ENCODE measurements at places on chromosomes 1 and 21.
A peak's percentile ranks its signal among the peaks of the same experiment; 100 is the strongest.

DNA sequence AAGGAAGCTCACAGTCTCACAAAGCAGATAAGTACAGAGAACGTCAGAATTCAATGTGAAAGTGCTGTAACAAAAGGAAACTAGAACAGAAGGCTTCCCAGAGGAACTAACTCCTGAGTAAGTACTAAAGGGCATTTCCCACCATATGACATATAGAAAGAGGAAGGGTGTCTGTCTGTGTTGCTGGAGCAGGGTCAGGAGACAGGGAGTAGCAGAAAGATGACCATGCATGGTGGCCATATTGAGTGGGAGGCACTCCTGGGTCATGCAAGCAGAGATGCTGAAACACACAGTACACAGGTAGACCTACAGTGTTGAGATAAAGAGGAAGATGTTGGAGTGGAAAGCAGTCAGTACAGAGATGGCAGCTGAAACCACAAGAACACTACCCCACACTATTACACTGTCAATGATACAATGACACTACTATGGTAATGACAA, 47.3 kb downstream of the SLC25A24 start:
- DNase-seq, result no peak

DNA sequence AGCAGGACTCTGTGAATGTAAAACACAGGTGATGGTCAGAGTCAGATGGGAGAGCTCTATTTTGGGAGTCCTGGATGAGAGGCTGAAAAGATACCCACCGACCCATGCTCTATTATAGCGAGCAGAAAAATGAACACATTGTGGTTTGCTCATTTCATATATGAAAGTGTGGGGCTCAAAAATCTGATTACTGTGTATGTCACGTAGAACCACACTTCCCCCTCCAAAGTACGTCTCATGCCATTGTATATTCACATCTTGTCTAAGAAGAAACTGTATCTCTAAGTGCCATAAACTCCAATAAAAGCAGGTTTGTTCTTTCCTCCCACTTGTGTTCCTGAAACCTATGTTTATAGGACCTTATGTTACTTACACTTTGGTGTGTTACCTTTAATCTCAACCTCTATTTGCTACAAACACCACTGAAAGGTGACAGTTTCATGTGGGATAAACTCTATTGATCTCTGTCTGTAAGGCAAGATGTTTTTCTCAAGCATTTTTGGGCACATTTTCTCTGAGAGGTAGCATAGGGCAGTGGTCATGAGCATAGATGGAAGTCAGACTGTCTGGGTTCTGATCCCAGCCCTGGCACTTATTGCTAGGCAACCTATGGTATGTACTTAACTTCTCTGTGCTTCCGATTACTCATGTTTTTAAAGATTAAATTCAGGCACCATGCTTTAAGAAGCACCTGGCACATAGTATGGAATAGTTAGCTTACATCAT, 214.4 kb downstream of the ST6GALNAC3 start:
- DNase-seq, result no peak

DNA sequence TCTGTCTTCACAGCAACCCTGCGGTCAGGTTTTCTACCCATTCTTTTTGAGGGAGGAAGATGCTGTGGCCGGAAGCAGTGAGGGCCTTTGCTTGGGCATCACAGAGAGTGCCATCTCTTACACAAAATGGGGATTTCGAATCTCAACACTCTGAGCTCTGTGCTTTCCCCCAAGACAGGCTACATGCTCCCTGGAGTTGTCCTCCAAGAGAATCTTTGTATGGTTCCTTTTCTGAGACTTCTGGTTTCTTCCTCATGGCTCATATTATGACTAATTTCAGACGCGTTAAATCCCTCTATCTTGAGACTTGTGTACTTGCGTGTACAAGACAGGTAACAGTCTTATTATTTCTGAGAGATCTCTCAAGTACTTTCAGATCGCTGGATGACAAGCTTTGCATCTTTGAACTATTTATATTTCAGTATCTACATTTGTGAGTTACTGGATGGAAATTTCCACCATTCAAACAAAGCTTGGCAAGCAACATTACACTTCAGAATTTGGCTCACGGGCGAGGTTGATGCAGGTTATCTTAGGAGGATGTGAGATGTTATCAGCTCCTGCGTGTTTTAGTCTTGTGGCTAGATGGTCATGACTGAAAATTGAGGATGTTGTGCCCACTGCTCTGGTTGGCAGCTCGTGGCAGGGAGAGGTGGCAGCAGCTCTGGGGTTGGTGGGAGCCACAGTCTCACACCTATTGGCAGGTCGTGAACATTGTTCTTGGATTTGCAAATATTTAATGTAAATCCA, 19.4 kb downstream of the ABCG1 start:
- DNase-seq, result no peak

GRCh38 chr1:44460107-44460882, 55.2 kb downstream of the RNF220 start:
- DNase-seq, result no peak

DNA sequence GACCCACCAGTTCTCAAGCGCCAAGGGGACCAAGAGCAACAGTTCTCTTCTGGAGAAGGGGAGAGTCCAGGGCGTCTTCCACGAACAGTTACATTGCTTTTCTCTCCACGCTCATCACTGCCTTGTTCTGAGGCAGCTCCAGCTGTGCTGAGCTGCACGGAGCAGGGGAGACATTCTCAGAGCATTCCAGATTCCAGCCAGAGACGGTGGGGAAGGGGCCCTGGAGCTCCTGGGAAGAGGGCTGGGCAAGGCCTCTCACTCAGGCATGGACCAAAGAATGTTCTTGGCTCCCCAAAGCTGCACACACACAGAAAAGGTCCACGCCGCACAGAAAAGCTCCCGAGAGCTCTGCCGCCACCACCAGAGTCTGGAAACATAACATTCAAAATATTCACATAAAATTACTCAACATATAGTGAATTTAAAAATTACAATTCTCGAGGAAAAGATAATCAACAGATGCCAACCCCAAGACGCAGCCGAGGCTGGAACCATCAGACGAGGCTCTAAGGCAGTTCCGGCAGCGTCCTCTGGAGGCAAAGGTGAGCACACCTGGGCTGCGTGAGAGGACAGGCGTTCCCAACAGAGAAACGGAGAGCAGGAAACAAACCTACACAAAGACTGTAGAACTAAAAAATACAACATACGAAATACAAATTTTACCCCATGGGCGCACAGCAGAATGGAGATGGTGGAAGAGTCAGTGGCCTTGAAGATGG, 40.5 kb downstream of the UBE2G2 start:
- no peak for DNase-seq

- DNase-seq, result no peak
Observed at GRCh38 chr1:41479000-41479807, 5.3 kb downstream of the EDN2 start.

DNA sequence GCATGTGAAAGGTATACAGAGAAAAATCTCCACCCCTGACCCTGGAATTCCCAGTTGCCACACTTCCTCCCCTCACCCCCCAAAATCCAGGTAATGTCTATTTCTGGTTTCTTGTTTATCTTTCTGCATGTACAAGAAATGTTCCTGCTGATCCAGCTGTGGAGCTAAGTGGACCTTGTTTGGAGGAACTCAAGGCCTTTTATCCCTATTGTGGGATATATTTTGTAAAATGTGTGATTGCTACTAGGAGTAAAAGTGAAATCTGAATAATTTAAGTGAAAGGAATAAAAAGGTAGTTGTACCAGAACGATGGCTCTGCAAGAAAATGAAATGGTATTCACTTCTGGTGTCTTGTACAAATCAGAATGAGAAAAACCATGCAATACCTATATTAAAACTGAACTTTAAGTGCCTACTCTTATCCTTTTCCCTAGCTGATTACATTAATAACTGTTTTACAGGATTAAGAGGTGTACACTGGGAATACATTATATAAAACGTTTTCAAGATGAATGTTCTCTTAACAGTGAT, 3.0 kb downstream of the SPEN start:
- DNase-seq, result no peak

- no peak for DNase-seq
Observed at GRCh38 chr1:244322791-244323521, 128.8 kb downstream of the ADSS2 start.

DNA sequence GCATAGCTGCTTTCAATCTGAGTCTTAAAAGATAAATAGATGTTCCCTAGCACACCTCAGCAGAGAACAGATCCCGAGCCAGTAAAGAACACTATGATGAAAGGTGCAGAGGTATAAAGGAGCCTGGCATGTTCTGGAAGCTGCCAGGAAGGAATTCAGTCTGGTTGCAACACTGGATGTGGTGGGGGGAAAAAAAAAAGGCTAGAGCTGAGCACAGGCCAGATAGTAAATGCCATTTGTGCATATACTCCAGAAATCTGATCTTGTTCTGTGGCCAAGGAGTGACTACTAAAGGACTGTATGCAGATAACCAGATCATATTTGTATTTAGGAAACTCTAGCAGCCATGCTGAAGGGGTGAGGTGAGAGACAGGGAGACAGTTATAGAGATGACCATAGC, 240.3 kb downstream of the VAV3 start:
- no peak for DNase-seq

- DNase-seq, result no peak
Observed at GRCh38 chr21:25508364-25508763, 98.9 kb downstream of the MRPL39 start.

- DNase-seq, result no peak
Observed at GRCh38 chr1:119286587-119287181, 81.9 kb upstream of the HAO2 start.

DNA sequence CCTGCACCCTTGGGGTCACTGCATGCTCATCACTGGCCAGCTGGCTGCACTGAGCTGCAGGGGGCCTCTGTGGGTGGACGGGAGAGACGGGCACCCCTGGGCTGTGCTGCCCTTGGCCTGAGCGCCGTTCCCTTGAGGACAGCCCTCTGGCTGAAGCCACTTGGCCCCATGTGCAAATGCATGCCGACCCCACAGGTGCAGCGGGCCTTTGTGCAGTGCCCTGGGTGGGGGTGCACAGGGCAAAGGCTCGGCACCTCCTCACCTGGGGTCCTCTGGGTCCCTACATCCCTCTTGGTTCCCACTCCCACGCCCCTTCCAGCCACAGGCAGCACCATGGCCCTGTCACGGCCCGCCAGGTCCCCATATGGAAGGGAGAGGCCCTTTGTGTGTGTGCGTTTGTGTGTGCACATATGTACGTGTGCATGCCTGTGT, 41.3 kb downstream of the COQ8A start:
- no peak for DNase-seq

GRCh38 chr1:172781513-172782140, 122.7 kb downstream of the FASLG start:
- DNase-seq, result no peak

- DNase-seq, result peak; percentile 49
Observed at GRCh38 chr1:4585216-4585615, 69.2 kb upstream of the AJAP1 start.

DNA sequence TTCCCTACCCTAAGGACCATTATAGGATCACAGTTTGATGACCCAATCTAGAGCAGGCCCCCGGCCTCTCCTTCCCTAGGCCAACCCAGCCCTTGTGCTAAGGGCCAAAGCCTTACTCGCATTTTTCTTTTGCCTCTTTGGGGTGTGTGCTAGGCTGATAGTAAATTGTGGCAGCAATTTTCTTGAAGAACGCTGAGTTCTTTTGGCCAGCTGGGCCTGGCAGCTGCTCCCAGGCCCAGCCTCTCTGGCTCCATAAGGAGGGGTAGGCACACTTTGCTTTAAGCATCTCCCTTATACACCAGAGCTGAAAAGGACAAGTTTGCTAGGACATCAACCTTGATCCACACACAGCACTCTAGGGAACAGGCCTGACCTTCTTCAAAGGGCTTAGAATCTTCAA, 4.2 kb downstream of the OLFML2B start:
- no peak for DNase-seq

GRCh38 chr1:229253151-229253974, 17.5 kb upstream of the RAB4A start:
- no peak for DNase-seq

- no peak for DNase-seq
Observed at GRCh38 chr1:18923756-18924211, 21.4 kb upstream of the ALDH4A1 start.

DNA sequence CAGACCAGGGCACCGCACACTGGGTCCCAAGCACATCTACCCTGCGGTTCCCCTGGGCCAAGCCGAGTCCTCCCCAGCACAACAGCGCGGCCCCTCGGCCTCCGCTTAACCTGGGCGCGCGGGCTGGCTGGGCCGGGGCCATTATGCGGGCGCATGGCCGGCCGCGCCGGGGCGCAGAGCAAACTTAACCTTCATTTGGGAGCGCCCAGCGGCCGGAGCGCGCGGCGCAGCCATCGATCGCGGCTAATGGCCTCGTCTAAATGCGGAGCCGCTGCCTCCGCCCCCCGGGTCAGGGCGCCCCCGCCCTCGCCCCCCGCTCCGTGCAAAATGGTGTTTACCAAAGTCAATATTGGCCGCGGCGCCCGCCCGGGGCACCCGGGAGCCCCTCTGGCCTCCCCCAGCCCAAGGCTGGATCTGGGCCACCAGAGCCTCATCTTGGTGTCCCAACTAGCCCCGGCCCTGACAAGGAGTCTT, 272.1 kb downstream of the TRABD2B start:
- DNase-seq, result no peak

- DNase-seq, result no peak
Observed at GRCh38 chr1:231207437-231207836, 33.6 kb upstream of the GNPAT start.

GRCh38 chr1:163131981-163132380, 62.8 kb downstream of the RGS4 start:
- no peak for DNase-seq

GRCh38 chr1:29428997-29429396, 192.7 kb downstream of the PTPRU start:
- no peak for DNase-seq

GRCh38 chr1:104028416-104029035, 278.8 kb downstream of the AMY1C start:
- DNase-seq, result no peak

DNA sequence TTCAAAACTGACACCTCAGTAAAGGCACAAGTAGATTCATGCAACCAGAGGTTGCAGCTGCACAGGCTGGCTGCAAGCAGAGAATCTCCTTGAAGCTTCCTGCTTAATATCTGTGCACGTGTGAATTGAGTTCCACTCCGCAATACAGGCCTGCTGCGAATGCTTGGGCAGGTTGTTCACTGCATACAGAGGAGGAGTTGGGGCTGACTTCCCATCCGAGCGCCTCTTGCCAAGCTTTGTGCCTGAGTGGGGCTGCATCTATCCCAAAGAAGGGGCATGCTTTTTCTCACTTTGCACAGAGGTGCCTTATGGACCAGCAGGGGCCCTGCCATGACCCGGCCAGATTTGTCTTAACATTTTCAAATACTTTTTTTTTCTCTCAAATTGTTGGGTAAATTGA, 17.9 kb upstream of the PADI1 start:
- DNase-seq, result no peak

DNA sequence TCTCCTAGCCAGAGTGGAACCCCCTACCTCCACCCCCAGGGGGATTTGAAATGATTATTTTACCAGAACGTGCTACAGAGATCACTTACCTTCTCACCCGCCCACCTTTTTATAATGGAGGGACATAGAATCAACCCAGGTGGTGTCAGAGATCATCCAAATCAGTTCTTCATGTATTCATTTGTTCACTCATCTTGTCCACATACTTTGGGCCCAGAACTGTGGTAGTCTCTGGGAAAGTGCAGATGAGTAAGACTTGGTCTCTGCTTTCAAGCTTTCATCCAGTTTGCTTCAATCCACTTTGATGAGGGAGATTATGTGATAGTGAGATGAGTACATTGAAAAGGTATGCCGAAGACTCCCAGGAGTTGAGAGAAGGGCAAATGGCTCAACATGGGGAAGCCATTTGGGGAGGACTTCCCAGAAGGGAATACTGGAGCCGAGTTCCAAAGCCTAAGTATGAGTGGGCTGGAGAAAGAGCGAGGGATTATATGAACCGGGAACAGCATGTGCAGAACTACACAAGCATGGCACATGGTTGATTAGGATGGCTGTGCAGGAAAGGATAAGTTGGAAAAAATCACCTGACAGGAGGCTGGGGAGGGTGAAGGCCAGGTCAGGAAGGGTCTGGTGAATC, 1.9 kb downstream of the FGGY start:
- DNase-seq, result no peak
